Muscle of back (tissue), 13 donors: ENCODE measurements at places on chromosomes 6 and 20.

- no peak for DNase-seq
These were observed 373.0 kb downstream of the HDGFL1 start for GRCh38 chr6:22942403-22942802.

- no peak for DNase-seq
These were observed 1.9 kb upstream of the VGLL2 start for GRCh38 chr6:117263353-117263927.

DNA sequence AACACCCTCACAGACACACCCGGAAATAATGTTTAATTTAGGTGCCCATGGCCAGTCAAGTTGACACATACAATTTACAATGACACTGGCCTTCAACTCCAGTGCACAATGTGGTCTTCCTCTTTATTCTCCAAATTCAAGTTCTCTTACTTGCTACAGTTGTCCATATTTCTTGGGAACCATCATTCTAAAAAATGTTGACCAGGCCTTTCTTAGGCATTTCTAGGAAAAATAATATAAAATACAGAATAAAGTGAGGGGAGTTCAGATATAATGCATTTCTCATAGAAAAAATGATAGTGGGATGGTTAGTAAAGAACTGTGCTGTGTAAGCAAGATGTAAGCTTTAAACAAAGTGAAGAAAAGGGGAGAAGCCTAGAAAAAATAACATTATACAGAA is 298.9 kb downstream of the ARHGAP18 start:
- DNase-seq, result no peak

DNA sequence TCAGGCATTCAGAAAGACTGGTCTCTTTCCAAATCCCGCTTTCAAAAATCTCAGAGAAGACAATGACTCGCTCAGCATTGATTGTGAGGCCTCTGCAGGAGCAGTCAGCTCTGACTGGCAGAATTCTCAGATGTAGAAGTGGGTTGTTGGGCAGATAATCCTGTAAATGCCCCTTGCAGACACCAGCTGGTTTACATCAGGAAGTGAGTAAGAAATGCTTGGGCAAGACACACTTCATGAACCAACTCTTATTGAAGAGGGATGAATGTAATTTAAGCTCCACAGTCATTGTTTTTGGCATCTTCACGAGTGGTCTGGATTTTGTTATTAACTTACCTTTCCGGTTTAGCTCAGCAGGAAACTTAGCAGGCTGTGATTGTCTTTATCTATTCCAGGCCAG is 166.6 kb downstream of the PLCB4 start:
- DNase-seq, result no peak

- DNase-seq, result no peak
These were observed 50.9 kb downstream of the TNFRSF21 start for GRCh38 chr6:47258724-47259347.

GRCh38 chr6:130944486-130944885 is 117.3 kb downstream of the SMLR1 start:
- no peak for DNase-seq
